ENCODE measurements at places on chromosomes 12 and 14. TPM values are rescaled to one million over a fixed set of nuclear protein-coding genes. Genes with fewer than 3 reads are reported as not detected.

DNA sequence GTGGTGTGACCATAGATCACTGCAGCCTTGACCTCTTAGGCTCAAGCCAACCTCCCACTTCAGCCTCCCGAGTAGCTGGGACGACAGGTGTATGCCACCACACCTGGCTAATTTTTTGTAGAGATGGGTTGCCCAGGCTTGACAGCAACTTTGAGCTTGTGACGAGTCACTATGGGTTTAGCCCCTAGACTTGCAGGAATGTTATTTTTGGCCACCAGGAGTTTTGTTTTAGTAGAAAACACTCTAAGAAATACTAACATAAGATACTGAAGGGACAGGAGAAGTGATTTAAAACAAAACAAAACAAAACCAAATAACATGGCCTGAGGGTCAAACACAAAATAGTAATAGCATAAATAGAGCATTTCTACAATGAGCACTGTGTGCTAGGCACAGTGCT is 26.4 kb downstream of the SETD3 start:
- DNase-seq, result no peak

GRCh38 chr12:48933664-48934311 is 8.5 kb upstream of the FKBP11 start:
- DNase-seq, result no peak

GRCh38 chr12:79347866-79348265 is 342.9 kb downstream of the PAWR start:
- DNase-seq, result no peak

DNA sequence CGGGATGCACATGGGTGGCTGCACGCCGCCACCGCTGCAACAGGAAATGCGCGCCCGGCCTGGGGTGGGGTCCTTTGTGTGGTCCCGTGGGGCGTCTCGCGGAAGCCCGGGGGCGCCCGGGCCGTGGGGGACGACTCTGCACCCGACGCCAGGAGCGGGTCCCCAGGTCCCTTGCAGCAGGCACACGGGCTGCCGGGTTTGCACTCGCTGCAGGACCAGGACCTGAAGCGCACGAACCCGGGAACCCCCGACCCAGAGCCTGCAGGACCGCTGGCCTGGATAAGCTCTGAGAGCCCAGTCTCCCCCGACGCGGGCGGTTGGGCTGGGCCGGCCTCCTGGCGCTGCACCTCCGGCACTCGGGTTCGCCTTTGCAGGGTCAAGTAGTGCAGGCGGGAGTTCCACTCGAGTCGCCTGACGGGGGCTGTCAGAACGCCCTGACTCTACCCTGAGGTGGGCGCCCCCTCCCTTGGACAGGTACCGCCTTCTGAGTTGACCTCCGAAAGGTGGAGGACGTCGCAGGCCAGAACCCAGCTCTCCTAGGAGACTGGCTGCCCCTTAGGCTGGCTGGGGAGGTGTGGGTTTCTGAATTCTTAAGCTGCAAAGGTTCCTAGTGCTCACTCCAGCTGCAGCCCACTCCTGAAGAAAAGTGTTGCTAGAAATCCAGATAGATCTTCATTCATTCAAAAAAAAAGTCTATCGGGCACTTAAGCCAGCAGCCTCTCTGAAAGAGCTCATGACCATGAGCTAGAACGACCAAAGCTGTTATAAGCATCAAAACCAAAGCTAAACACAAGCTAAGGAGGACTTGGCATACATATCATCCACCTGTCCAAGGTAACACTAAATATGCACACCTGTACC is 68.0 kb downstream of the RNF34 start:
- no peak for DNase-seq

DNA sequence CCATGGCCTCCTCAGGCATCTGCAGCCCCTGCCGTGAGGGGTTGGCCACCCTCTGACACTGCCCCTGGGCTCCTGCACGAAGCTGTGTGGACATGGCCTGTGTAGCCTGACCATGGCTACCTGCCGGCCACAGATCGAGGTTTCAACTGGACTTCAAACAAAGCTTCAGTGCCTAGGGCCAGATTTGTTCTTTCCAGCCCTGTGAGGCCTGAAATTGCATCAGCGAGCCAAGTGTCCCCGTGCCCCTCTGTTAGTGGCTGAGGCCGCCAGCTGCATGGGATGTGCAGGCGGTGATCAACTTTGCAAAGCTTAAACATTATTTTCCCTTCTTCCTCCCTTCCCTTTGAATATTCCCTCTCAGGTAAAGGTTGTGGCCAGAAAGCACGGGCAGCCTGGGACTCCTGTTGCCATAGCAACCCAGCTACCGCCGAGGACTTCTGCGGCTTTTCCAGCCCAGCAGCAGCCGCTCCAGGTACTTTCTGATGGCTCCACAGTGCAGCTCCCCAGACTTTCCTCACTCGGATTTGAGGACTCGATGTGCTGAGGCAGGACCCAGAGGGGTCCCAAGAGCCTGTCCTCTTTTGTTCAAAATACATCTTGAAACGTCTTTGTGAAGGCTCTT is 35.8 kb downstream of the DDX51 start:
- no peak for DNase-seq

DNA sequence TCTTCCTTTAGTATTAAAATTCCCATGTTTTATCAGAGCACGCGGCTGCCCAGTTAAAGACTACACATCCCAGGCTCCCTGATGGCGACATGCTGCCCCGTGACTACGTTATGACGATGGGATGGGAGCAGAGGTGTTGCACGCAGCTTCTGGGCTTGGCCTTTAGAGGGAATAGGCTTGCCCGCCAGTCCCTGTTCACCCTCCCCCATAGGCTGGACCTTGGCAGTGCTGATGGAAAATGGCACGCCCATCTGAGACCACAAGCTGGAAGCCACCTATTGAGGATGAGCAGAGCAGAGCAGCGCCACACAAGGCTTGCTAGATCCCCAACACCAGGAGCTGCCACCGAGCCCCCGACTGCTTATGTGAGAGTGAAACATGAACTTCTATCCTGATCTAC is 24.7 kb downstream of the TTC7B start:
- DNase-seq, result no peak

The CLEC14A gene
- not detected for total RNA-seq

The PIK3C2G gene
- not detected for total RNA-seq

The ANKRD33 gene
- total RNA-seq, result not detected

The KMT2D gene
- total RNA-seq, result 41.9 TPM

The SERPINA10 gene
- total RNA-seq, result not detected

The IAPP gene
- not detected for total RNA-seq

The GPR68 gene
- 1.5 TPM for total RNA-seq
